ENCODE measurements at places on chromosomes 7 and 10. TPM values are rescaled to one million over a fixed set of nuclear protein-coding genes. Genes with fewer than 3 reads are reported as not detected.

Gene PTPRE
- total RNA-seq, result 29.1 TPM

Gene HYAL4
- not detected for total RNA-seq

Gene CCDC7
- total RNA-seq, result 86.2 TPM

DNA sequence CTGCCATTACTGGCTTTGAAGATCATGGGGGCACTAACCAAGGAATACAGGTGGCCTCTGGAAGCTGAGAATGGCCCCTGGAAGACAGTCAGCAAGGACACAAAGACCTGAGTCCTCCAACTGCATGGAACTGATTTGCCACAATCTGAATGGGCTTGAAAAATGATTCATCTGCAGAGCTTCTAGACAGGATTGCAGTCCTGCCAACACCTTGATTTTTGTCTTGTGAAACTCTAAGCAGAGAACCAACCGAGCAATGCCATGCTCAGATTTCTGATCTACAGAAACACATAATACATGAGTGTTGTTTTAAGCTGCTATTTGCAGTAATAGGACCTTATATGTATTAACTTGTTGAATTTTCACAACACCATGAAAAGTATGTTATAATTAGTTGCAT is 66.1 kb upstream of the SLC13A1 start:
- no peaks in the 10 kb centered on the region for H3K36me3 ChIP-seq
- no peak for DNase-seq
- no peak overlapping the region for H3K4me3 ChIP-seq
- no peaks in the 10 kb centered on the region for H3K27me3 ChIP-seq
- no peak overlapping the region for H3K27ac ChIP-seq

Gene UFSP1
- 9.2 TPM for total RNA-seq

Gene MYL10
- total RNA-seq, result not detected

DNA sequence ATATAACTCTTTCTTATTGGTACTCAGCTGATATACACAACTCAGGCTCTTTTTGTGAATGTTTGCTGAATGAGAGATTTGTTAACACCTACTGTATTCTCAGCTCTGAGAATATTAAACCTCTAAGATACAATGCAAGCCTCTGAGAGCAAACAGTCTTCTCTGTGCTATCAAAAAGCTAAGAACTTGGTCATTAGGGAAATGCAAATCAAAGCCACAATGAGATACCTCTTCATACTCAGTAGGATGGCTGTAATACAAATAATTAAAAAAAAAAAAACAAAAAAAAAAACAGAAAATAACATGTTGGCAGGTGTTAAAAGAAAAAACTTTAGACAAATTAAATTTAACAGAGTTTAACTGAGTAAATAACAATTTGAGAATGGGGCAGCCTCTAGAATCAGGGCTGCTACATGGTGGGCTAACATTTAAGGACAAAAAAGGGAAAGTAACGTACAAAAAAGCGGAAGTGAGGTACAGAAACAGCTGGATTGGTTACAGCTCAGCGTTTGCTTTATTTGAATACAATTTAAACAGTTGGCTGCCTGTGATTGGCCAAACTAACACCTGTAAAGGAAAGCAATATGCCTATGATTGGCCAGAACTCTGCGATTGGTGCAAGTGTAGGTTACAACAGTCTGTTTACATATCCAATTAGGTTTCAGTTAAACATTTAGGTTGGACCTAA is 14.8 kb upstream of the MTURN start:
- DNase-seq, result no peak
- H3K4me1 ChIP-seq, result no peaks in the 10 kb centered on the region
- H3K4me3 ChIP-seq, result no peak overlapping the region
- H3K36me3 ChIP-seq, result no peaks in the 10 kb centered on the region

DNA sequence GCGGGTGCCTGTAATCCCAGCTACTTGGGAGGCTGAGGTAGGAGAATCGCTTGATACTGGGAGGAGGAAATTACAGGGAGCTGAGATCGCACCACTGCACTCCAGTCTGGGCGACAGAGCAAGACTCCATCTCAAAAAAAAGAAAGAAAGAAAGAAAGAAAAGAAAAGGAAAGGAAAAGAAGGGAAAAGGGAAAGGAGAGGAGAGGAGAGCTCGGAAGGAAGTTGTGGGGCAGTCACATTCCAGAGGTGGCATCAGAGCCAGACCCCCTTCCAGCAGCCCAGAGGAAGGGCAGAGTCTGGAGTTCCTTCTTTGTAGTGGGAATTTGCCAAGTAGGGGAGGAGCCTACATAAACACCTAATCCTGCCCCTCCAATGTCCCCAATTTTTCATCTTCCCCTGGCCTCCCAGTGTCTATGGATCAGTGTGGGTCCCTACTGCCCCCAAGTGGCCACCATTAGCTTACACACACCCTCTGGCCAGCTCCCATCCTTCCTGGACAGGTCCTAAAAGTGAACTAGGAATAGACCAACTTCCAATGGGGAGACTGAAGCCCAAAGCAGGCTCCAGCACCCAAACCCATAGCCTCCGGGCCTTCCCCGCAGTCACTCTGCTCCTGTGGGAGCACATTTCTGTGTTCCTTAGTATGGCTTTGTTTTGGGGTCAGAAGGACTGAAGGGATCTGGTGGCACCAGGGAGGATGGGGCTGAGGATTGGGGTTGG is 39.6 kb upstream of the HSPB1 start:
- no peaks in the 10 kb centered on the region for H3K36me3 ChIP-seq
- no peak for DNase-seq
- no peak overlapping the region for H3K27ac ChIP-seq
- no peaks in the 10 kb centered on the region for H3K4me1 ChIP-seq

DNA sequence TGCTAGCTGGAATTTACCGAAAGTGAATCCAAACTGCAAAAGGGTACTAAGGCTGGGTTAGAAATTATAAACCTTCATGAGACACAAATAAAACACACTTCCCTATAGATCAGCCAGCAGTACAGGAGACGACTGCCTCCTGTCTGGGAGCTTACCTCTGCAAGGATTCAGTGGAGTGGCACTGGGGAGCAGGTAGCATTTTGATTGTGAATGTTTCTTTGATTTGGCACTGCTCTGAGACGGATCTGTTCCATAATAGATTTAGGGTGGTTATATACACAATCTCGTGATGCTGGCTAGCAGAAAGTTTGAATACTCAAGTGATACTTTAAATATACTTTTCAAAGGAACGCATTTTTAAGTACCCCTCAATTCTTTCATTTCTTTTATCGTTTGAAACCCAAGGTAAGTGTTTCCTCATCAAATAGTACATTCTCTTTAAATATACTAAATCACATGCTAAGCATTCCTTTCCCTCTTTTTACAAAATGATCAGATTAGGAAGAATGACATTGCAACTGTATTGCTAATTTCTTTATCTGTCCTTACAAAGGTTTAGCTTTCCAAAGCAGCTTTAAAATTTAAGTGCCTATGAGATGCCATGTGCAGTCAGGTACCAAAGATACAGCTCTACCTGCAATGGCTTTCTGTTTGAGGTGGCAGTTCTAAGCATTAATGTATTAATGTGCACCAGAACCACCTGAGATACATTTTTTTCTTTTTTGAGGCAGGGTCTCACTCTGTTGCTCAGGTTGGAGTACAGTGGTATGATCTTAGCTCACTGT is 20.6 kb upstream of the CHCHD3 start:
- H3K36me3 ChIP-seq, result no peaks in the 10 kb centered on the region
- H3K27ac ChIP-seq, result no peak overlapping the region
- no peak overlapping the region for H3K4me3 ChIP-seq
- H3K27me3 ChIP-seq, result no peaks in the 10 kb centered on the region

Gene MPP7
- 36.1 TPM for total RNA-seq

GRCh38 chr7:99267481-99267840 is 5.2 kb upstream of the MYH16 start:
- H3K4me3 ChIP-seq, result no peak overlapping the region
- no peak overlapping the region for H3K27ac ChIP-seq
- H3K4me1 ChIP-seq, result no peaks in the 10 kb centered on the region
- no peaks in the 10 kb centered on the region for H3K36me3 ChIP-seq

Gene CAV2
- total RNA-seq, result not detected

GRCh38 chr7:149866779-149867447 is 6.9 kb upstream of the ATP6V0E2 start:
- no peaks in the 10 kb centered on the region for H3K36me3 ChIP-seq
- H3K27me3 ChIP-seq, result no peaks in the 10 kb centered on the region
- peaks cover 100% of the 10 kb centered on the region for H3K4me1 ChIP-seq
- DNase-seq, result no peak
- peak overlapping the region; percentile 10 for H3K4me3 ChIP-seq
- peak overlapping the region; percentile 88 for H3K27ac ChIP-seq
